ENCODE measurements at places on chromosomes 12 and 14. TPM values are rescaled to one million over a fixed set of nuclear protein-coding genes. Genes with fewer than 3 reads are reported as not detected.

Gene EEF1AKMT3
- total RNA-seq = 4.5 TPM

GRCh38 chr12:117298648-117299225 lies 62.7 kb downstream of the NOS1 start:
- DNase-seq = no peak

- peak; percentile 61 for DNase-seq
These were observed 9.5 kb downstream of the OAS1 start for GRCh38 chr12:112916270-112916669.

- DNase-seq = peak; percentile 71
These were observed 36.1 kb downstream of the BAZ2A start for GRCh38 chr12:56593909-56594621.

Gene CISTR
- total RNA-seq = not detected
